ENCODE measurements at places on chromosomes 12 and 14.

GRCh38 chr14:63508033-63508432 lies 35.1 kb downstream of the PPP2R5E start:
- DNase-seq: no peak

- no peak for DNase-seq
These were observed 91.4 kb downstream of the DNAH10 start for GRCh38 chr12:123853396-123854070.

DNA sequence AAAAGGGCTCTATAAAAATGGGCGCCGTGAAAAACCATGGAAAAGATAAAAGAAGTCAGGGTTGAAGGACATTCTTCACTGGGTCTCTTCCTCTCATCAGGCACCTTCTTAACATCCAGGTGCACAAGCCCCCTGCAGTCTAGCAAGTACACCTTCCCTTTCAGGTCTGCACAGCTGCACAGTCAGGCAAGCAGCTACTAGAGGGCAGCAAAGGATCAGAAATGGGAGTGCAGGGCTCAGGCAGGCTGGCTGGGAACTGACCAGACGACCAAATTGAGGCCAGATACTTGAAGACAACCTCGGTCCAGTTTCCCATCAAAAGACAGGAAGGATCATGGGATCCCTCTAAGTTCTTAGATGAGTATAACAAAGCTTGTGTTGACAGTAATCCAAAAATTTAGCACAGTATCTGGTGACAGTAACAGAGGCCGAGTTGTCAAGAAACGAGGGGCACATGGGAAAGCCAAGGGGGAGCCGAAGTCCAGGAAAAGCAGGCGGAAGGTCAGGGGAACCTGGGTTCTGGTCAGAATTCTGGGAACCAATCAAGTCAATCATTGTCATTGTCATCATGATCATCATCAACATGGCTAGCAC lies 10.1 kb upstream of the GRIP1 start:
- DNase-seq: no peak

DNA sequence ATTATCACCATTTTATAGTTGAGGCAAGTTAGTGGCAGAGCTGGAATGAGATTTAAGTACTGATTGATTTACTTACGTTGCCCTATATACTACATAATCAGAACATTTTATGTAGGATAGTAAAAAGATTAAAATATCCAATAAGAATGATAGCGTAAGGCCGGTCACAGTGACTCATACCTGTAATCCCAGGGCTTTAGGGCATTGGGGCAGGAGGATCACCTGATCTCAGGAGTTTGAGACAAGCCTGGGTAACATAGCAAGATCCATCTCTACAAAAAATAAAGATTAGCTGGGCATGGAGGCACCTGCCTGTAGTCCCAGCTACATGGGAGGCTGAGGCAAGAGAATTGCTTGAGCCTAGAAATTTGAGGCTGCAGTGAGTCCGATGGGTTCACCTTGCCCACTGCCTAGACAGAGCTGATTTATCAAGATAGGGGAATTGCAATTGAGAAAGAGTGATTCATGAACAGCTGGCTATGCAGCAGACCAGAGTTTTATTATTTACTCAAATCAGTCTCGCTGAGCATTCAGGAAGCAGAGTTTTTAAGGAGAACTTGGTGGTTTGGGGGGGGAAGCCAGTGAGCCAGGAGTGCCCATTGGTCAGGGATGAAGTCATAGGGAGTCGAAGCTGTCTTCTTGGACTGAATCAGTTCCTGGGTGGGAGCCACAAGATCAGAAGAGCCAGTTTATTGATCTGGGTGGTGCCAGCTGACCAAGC lies 24.7 kb upstream of the SGPP1 start:
- no peak for DNase-seq

GRCh38 chr14:102027951-102028350 lies 58.9 kb downstream of the HSP90AA1 start:
- no peak for DNase-seq

DNA sequence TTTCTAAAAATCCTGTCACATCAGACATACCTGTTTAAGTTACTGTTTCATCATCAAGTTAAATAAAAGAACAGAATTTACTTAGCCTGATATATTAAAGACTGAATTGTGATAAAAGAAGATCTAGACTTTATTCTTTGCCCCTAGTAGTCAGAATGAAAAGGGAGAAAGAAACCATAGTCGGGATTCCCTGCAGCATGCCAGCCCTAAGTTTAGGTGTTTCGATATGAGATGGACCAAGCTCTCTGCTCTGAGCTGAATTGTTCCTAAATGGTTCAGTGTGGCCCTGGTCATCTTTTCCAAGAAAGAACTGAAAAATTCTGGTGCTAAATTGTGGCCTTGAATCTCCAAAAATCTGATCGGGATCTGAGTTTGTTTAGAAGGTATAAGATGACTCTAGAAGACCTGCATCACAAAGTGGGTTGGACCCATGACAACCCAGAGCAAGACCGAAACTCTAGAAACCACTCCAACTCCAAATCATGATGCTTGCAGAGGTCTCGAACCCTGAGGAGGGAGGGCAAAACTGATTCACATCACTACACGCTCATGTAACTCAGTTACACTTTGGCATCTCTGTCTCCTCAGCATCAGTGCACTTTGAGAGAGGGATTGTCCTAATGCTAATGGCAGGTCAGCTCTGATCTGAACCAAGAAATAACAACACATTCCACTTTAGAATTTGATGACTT lies 15.7 kb downstream of the PTGER2 start:
- no peak for DNase-seq

GRCh38 chr12:124677552-124678356 lies 110.3 kb upstream of the NCOR2 start:
- no peak for DNase-seq

DNA sequence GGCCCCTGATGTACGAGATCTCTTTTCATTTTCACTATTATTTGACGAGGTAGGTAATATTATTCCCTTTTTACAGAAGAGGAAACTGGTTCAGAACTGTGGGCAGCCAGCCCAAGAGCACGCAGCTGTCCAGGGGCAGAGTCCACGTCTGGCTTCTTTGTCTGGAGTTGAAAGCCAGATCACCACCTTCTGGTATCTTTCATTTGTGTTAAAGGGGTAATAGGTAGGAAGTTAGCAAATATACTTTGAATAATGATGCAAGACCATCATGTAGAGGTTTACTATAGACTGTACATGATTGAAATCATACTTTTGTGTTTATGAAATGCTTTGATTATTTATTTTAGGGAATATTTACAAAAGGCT lies 144.1 kb upstream of the AMIGO2 start:
- DNase-seq: no peak

DNA sequence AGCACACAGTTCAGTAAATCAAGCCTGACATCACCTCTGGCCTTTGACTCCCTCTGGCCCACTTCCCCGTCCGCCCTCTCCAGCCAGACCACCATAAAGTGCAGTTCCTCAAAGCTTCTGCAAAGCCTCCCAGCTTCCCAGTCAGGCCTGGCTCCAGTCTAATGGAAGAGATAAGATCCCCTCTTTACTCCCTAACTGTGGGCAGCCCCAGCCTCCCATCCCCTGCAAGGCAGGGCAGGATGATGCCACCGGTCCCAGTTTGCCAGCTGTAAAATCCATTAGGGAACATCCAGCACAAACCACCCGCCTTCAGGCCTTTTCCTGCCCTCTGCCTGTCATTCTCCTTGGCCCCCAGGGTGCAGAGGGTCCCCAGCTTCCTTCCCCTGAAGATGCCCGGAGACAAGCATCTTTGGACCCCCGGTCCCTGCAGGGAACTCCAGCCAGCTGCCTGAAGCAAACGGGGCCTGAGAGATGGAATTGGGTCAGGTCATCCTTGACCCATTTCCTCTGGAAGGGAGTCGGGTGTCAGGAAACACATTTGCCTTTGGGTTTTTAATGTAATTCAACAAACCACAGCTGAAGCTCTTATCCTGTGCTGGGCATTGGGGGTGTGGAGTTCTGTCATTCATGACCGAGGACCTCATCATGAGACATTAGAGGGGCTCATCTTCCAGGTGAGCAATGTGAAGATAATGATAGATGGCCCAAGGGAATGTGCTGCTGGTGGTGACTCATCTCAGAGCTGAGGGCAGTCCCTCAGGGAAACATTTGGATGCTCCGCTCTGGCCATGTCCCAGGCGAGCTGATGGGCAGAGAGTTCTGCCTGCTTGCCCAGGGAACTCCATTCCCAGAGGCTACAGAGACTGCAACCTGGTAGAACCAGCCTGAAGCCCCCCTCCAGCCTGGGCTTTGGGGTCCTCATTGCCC lies 93.8 kb upstream of the CLMN start:
- DNase-seq: no peak

- no peak for DNase-seq
These were observed 113.3 kb downstream of the PRKD1 start for GRCh38 chr14:29814156-29815015.

GRCh38 chr14:97458661-97459579 lies 661.7 kb downstream of the VRK1 start:
- peak; percentile 60 for DNase-seq

DNA sequence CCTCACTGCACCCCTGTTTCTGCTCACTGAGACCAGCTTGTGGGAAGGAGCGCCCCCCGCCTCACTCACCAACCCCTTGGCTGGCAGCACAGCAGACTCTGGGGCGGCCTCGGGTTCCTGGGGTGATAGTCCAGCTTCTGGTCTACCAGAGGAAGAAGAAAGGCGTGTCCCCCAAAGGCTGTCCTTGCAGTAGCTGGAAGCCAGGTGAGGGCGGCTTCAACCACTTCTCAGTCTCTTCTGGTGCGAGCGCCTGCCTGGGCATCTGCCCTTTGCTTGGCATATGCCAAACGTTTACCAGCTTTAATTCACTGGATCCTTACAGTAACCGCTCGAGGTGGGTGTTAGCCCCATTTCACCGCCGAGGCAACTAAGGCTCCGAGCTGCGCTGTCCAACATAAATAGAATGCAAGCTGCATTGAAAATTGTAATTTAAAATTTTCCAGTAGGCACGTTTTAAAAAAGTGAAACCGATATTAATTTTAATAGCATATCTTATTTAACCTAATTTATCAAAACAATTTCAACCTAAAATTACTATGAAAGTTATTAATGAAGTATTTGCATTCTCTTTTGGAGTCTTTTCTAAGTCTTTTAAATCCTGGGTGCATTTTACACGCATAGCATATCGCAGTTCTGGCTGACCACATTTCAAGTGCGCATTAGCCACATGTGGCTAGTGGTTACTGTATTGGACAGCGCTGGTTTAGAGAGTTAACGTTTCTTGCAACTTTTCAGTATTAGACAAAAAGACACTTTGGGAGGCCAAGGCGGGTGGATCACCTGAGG lies 872 bp downstream of the FAM177A1 start:
- DNase-seq: no peak

GRCh38 chr12:124776125-124776513 lies 87.5 kb downstream of the SCARB1 start:
- DNase-seq: no peak

GRCh38 chr14:102094101-102094500 lies 7.3 kb upstream of the HSP90AA1 start:
- DNase-seq: no peak

DNA sequence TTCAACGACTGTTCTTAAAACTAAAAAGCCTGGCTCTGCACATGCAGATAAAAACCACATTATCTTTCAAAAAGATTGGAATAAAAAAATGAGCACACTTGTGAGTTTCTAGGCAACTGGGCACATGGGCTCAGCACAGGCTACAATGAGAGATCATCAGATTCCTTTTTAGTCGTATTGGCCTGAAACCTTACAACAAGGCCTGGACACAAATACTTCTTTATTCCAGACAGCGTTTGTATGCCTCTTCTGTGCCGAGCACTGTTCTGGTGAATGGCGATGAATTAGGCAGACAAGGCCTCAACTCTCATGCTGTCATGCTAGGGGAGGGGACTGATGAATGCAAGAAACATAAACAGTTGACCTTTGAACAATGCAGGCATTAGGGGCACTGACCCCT lies 463.0 kb downstream of the AACS start:
- DNase-seq: no peak

- DNase-seq: no peak
These were observed 2.3 kb upstream of the CD69 start for GRCh38 chr12:9763025-9763424.

DNA sequence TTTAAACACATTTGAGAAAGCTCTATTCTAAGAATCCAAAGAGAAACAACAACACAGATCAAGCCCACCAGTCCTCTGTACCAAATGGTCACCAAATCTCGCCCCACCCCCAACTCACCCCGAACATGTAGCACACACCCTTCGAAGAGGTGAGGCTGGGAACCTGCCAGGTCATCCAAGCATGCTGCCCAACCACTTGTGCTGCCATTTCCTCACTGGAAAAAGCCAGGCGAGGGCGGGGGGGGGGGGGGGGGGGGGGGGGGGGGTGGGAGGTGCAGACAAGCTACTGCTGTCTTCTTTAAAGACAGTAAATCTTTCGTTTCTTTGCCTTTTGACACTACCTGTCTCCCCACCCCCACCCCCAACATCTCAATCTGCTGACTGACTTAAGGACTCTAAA lies 59.9 kb downstream of the SETD3 start:
- no peak for DNase-seq

DNA sequence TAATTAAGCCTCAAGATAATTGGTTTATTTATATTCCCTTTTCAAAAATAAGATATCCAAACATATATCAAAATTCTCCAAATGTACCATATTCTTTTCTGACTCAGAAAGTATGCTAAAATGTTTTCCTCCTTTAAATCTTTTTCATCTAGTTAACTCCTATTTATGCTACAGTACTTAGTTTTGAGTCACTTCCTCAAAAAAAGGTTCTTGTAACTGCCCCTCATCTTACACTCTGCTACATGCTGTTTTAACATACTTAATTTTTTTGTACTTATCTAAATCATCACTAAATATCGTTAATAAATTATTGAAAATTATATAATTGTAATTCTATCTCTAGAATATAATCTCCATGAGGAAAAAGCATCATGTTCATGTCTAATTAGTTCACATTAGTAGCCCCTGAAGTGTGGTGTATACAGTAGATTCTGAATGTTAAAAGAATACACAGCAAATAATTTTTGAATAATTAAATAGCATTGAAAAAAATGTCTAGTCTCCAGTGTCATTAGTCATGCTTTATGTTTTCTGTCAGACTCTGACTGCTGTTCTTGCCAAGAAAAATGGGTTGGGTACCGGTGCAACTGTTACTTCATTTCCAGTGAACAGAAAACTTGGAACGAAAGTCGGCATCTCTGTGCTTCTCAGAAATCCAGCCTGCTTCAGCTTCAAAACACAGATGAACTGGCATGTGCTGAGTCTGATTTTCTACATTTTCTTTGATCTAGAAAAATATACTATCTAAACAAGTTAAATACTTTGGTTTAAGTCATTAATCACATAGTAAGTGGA lies 3.5 kb downstream of the KLRD1 start:
- DNase-seq: no peak

DNA sequence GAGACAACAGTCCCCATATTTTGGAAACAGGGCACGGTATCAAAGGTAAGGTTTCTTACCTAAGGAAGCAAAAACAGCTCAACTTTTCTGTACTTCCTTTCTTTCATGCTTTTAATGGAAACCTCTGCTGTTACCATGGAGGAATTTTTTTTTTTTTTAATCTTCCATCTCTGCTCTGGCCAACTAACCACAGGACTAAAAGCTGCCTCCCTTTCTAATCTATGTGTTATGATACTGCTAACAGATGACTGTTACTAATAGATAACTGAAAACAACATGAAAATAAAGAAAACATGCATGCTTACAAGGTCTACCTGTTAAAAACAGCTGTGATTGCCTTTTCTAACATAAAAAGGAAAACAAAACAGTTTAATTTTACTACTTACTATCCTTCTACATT lies 168.4 kb downstream of the SOX5 start:
- no peak for DNase-seq

Measured in activated CD8-positive, alpha-beta memory T cell treated with anti-CD3 and anti-CD28 coated beads for 1 hour (primary cell).